Tibial nerve (tissue), 4 donors: ENCODE measurements at places on chromosomes 2 and 18. TPM values are rescaled to one million over a fixed set of nuclear protein-coding genes. Genes with fewer than 3 reads are reported as not detected.

GRCh38 chr2:203603456-203604389 is 68.6 kb upstream of the RAPH1 start:
- DNase-seq, result no peak

DNA sequence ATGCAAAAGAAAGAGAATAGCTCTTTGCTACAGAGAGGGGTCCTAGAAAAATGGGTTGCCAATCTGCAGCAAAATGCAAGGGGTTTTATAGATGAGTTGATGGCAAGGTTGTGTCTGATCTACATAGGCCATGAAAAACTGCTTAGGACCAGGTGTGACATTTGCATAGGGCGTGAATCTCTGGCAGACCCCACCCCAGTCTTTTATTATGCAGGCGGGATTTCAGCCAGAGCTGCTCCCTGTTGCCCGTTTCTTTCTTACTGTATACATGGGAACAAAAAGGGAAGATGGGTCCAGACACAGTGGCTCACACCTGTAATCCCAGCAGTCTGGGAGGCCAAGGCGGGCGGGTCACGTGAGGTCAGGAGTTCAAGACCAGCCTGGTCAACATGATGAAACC is 286.4 kb upstream of the LRRTM4 start:
- no peak for DNase-seq

DNA sequence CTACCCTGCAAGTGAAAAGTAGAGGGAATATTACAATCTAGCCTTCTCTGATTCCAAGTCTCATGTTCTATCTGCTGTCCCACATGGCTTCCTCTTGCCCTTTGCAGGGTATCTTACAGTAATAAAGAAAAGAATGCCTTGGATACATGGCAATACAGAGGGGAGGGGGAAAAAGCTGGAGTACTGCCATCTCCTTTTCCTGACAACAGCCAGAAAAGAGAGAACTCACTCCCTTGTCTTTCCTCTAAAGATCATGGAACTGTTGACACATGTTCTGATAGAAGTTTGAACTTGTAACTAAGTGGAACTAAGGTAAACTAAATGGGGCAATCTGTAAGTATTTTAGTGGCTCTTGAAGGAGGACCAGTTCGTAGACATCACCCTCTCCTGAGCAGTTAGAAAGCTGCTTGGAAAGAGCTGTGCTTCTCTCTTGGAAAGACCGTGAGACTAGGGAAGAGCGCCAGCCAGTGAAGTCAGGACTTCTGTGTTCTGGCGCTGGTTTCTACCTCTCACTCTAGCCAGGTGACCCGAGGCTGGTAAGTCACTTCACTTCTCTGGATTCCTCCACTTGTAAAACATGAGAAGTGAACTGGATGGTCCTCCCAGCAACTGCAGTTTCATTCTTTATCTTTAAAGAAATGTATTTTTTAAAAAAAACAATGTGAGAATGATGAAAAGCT is 242.3 kb upstream of the FOSL2 start:
- no peak for DNase-seq

DNA sequence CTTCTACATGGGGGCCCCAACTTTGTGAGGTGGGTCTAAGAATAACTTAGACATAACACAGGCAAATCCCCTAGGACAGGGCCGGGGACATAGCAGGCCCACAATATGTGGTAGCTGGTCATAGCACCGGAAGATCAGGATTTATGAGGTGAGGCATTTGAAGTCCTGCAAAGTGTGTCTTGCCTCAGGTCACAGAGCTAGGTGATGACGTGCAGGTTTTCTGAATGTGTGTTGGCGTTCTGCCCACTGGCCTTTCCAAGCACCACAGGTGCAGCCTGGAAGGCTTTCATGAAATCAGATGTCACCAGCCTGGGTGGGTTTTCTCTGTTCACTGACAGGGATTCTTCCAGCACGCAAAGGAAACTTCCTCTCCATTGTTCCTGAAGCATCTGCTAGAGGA is 119.1 kb downstream of the LRATD1 start:
- no peak for DNase-seq

DNA sequence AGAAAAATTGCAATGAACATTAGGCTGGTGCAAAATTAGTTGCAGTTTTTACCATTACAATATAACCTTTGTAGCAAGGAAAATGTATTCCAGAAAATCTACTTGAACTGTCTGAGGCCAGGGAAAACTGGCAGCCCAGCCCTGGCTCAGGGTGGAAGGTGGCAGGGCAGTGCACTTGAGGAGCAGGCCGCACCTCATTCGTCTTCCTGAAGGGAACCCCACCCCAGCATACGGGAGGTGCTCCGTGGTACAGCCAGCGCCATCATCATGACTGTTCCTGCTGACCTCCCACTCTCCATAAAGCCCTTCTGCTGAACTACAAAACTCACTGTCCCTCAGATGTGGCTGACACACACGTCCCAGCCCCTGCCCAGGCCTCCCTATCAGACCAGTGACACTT is 65.9 kb upstream of the TFCP2L1 start:
- no peak for DNase-seq

DNA sequence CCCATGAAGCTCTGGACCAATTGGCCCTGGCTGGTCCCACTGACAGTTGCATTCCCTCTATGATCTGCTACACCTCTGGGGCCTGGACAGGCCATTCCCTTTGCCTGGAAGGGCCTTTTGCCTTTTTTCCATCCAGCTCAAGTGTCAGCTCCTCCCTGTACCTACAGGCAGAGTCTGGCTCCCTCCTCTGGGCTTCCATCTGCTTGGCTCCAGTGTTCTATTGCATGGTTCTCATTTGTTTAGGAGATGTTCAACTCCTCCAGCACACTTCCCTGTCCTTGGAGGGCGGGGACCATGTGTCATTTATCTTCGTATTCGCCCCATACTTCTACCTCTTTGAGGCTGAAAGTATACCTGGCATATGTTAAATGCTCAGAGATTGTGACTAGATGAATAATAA is 61.1 kb downstream of the PRKCE start:
- no peak for DNase-seq

The TXNDC2 gene
- not detected for total RNA-seq

The MOCOS gene
- total RNA-seq, result 9.6 TPM

The MOGAT1 gene
- not detected for total RNA-seq
